Neural crest cell (in vitro differentiated cells): ENCODE measurements at places on chromosomes 12 and 14. TPM values are rescaled to one million over a fixed set of nuclear protein-coding genes. Genes with fewer than 3 reads are reported as not detected.

GRCh38 chr12:79886917-79887519 lies 47.9 kb downstream of the PPP1R12A start:
- H3K4me3 ChIP-seq, result no peak overlapping the region
- H3K27me3 ChIP-seq, result no peaks in the 10 kb centered on the region
- H3K36me3 ChIP-seq, result peaks cover 2% of the 10 kb centered on the region
- no peak overlapping the region for H3K27ac ChIP-seq
- peaks cover 37% of the 10 kb centered on the region for H3K4me1 ChIP-seq

DNA sequence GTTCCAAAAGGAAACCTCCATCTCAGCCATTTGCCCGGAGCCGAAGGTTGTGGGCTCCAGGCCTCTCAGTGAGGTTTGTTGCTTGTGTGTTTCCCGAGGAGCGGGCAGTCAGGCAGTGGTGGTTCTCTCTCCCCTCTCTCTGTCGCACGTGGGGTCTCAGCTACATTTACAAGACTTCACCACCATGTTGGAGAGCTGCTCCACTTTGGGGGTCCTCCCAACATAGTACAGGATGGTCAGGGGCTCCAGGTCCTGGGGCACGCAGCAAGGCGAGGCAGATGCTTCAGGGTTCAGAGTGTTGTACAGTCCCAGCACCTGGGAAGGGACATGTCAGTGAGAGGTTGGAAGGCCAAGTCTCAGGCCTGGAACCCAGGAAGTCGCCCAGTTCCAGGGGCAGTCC lies 22.8 kb downstream of the TGFB3 start:
- no peak for DNase-seq
- no peaks in the 10 kb centered on the region for H3K27me3 ChIP-seq
- H3K27ac ChIP-seq, result no peak overlapping the region
- peaks cover 5% of the 10 kb centered on the region for H3K4me1 ChIP-seq

DNA sequence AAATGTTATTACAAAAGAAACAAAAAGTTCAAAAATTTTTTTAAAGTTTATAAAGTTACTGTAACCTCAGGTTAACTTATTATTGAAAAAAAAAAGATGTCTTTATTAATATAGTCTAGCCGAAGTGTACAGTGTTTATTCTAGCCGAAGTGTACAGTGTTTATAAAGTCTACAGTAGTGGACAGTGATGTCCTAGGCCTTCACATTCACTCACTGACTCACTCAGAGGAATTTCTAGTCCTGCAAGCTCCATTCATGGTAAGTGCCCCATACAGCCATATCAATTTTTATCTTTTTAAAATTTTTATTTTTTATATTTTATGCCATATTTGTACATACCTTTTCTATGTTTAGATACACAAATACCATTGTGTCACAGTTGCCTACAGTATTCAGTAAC lies 10.4 kb downstream of the ATG2B start:
- no peak overlapping the region for H3K27ac ChIP-seq
- no peak for DNase-seq
- H3K36me3 ChIP-seq, result peaks cover 3% of the 10 kb centered on the region
- no peaks in the 10 kb centered on the region for H3K27me3 ChIP-seq
- H3K4me3 ChIP-seq, result no peak overlapping the region

DNA sequence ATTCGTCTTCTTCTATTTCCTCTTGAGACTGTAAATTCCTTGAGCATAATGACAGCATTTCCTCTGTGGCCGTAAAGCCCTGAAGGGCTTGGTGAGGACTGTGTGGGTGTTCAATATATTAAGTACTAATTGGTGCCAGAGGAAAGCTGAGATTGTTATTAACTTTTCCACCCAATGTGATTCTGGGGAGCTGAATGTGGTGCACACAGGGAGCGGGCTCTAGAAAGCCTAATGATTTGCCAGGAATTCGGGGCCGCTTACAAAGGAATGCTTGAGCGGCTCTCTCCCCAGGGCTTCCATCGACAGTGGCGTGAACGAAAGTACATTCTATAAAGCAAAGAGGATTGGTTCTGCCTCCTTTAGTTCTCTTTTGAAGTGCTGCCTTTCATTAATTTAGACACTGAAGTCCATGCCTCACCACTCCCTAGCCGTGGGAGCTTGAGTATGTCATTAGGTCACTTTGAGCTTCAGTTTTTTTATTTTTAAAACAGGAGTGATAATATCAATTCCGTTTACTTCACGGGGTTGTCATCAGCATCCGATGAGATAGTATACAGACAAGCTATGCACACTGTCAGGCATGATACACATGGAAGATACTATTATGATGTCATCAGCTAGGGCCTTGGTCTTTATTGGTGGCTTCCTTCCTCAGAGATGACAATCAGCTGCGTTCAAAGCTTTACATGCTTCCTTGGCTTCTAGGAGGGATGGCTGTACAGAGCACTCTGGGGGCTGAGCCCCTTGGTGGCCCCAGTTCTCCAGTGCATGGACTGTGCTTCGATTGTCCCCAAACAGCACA lies 11.0 kb upstream of the GSG1 start:
- H3K27ac ChIP-seq, result no peak overlapping the region
- peaks cover 1% of the 10 kb centered on the region for H3K36me3 ChIP-seq
- peaks cover 14% of the 10 kb centered on the region for H3K4me1 ChIP-seq
- peak overlapping the region; percentile 10 for H3K4me3 ChIP-seq

DNA sequence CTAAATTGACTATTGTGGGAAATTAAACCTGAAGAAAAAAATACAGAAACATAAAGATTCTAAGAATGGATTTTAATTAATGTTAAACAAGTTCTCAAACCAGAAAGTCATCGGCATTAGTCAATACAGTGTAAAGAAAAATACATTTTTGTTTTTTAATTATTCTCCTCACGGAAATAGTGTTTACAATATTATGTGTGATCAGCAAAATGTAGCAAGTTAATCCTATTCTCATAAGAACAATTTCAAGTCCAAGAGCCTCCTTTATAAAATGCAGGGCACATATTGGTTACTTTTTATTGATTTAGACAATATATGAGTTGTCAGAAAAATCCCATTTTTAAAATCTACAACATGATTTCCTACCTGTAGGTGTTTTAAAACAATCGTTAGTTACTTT lies 158.0 kb upstream of the MGAT4C start:
- H3K4me3 ChIP-seq, result no peak overlapping the region
- H3K4me1 ChIP-seq, result no peaks in the 10 kb centered on the region
- no peak overlapping the region for H3K27ac ChIP-seq
- H3K27me3 ChIP-seq, result no peaks in the 10 kb centered on the region

- H3K27me3 ChIP-seq, result no peaks in the 10 kb centered on the region
- H3K27ac ChIP-seq, result no peak overlapping the region
- DNase-seq, result no peak
- H3K4me1 ChIP-seq, result peaks cover 24% of the 10 kb centered on the region
- peak overlapping the region; percentile 26 for H3K4me3 ChIP-seq
Observed at GRCh38 chr14:92033906-92034687, 5.8 kb downstream of the TRIP11 start.

- no peak for DNase-seq
- no peaks in the 10 kb centered on the region for H3K36me3 ChIP-seq
- no peaks in the 10 kb centered on the region for H3K27me3 ChIP-seq
- H3K27ac ChIP-seq, result no peak overlapping the region
- no peaks in the 10 kb centered on the region for H3K4me1 ChIP-seq
Observed at GRCh38 chr14:62885451-62885850, 159.8 kb downstream of the KCNH5 start.

DNA sequence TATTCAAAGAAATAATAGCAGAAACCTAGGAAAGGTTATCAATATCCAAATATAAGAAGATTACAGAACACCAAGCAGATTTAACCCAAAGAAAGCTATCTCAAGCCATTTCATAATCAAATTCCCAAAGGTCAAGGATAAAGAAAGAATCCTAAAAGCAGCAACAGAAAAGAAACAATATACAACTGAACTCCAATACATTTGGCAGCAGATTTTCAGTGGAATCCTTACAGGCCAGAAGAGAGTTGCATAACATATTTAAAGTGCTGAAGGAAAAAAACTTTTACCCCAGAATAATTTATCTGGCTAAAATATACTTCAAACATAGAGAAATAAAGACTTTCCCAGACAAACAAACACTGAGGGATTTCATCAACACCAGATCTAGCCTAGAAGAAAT lies 54.3 kb downstream of the DENND5B start:
- peaks cover 11% of the 10 kb centered on the region for H3K4me1 ChIP-seq
- no peak overlapping the region for H3K27ac ChIP-seq
- H3K36me3 ChIP-seq, result peaks cover 51% of the 10 kb centered on the region
- no peak for DNase-seq

- no peaks in the 10 kb centered on the region for H3K27me3 ChIP-seq
Observed at GRCh38 chr12:765840-766239, 13.5 kb downstream of the WNK1 start.

DNA sequence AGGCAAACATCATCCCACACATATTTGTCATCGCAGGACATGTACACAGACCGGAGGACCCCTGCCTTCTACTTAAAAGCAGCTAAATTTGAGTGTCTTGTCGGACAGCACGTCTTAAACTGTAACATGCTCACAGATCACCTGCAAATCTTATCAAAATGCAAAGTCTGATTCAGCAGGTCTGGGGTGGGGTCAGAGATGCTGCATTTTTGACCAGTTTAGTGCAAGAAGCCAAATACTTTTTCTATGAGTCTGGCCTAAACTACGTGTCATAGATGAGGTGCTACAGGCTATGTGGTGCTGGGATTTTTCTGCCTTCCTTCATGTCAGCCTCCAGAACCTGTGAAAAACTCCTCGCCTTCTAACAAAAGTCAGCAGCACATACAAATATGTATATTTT lies 178.8 kb upstream of the LHX5 start:
- no peak overlapping the region for H3K27ac ChIP-seq
- no peaks in the 10 kb centered on the region for H3K4me1 ChIP-seq
- peaks cover 49% of the 10 kb centered on the region for H3K27me3 ChIP-seq
- no peaks in the 10 kb centered on the region for H3K36me3 ChIP-seq
- H3K4me3 ChIP-seq, result no peak overlapping the region
- DNase-seq, result no peak

- peaks cover 68% of the 10 kb centered on the region for H3K4me1 ChIP-seq
- DNase-seq, result no peak
- H3K27ac ChIP-seq, result peak overlapping the region; percentile 94
- no peaks in the 10 kb centered on the region for H3K27me3 ChIP-seq
Observed at GRCh38 chr14:101223561-101224162, 320.1 kb upstream of the RTL1 start.

- H3K4me3 ChIP-seq, result no peak overlapping the region
- no peaks in the 10 kb centered on the region for H3K4me1 ChIP-seq
- no peaks in the 10 kb centered on the region for H3K27me3 ChIP-seq
- no peak for DNase-seq
- H3K27ac ChIP-seq, result no peak overlapping the region
- no peaks in the 10 kb centered on the region for H3K36me3 ChIP-seq
Observed at GRCh38 chr14:84707830-84708229, 822.1 kb upstream of the FLRT2 start.

The CAPZA3 gene
- not detected in 2 replicates for total RNA-seq

The PTHLH gene
- 0.27 and 0.56 TPM in 2 replicates for total RNA-seq

The TMPRSS12 gene
- total RNA-seq, result not detected in 2 replicates

The PPM1H gene
- 3.5 and 3.7 TPM in 2 replicates for total RNA-seq

The SERPINA5 gene
- 1.0 and 1.4 TPM in 2 replicates for total RNA-seq

The CHMP4A gene
- 42.2 and 44.7 TPM in 2 replicates for total RNA-seq

The DACT1 gene
- 4.9 and 5.2 TPM in 2 replicates for total RNA-seq

The KLRC3 gene
- not detected in 2 replicates for total RNA-seq

The INSM2 gene
- 0.09 TPM in 1 of 2 replicates, not detected in the other for total RNA-seq
